Stimulated activated CD4-positive, alpha-beta T cell treated with anti-CD3 and anti-CD28 coated beads, TNF-alpha, amount 100 ng/mL, for 24 hours (primary cell): ENCODE measurements at places on chromosomes 7 and 10.

GRCh38 chr7:136847858-136848257 is 20.6 kb upstream of the CHRM2 start:
- DNase-seq = no peak

GRCh38 chr7:67484244-67484751 is 487.7 kb downstream of the TYW1 start:
- no peak for DNase-seq

- no peak for DNase-seq
Measured at GRCh38 chr7:139094030-139094429, 15.5 kb downstream of the ZC3HAV1 start.

- DNase-seq = peak; percentile 25
Measured at GRCh38 chr7:114916261-114916892, 5.5 kb upstream of the MDFIC start.

GRCh38 chr7:141950806-141951205 is 4.0 kb upstream of the CLEC5A start:
- DNase-seq = no peak

DNA sequence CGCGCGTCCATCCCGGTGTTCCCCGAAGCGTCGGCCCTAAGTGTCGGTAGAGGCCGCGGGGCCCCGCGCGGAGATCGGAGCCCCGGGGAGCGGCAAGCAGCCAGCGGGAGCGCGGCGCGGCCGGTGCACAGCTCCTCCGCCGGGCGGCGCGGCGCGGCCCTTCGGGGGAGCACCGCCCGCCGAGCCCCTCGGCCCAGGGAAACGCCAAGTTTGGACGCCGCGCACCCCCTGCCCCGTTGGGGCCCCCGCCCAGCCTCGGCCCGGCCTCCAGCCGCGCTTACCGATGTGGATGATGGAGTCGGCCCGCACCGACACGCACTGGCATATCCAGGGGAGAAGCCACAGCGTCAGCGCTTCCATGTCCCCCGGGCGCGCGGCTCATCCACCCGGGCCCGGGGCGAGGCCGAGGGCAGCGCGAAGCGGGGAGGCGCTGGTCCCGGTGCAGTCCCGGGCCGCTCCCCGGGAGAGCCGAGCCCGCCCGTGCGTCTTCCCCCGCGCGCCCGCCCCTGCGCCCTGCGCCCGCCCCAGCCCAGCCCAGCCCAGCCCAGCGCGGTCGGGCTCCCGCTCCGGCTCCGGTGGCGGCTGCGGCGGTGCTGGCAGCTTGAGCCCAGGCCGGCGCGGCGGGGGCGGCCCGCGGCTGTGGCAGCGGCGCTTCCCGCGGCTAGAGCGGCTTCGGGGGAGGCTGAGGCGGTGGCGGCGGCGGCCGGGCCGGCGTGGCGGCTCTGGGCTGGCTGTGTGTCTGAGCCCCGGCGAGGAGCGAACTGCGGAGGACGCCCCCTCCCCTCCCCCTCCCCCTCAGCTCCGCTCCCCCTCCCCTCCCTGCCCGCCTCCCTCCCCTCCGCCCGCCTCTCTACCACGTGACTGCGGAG is at the start of gene GRID1:
GRID1 (minus strand) TSS at position 763 of the 869 bp plus-strand sequence.
- DNase-seq = no peak

DNA sequence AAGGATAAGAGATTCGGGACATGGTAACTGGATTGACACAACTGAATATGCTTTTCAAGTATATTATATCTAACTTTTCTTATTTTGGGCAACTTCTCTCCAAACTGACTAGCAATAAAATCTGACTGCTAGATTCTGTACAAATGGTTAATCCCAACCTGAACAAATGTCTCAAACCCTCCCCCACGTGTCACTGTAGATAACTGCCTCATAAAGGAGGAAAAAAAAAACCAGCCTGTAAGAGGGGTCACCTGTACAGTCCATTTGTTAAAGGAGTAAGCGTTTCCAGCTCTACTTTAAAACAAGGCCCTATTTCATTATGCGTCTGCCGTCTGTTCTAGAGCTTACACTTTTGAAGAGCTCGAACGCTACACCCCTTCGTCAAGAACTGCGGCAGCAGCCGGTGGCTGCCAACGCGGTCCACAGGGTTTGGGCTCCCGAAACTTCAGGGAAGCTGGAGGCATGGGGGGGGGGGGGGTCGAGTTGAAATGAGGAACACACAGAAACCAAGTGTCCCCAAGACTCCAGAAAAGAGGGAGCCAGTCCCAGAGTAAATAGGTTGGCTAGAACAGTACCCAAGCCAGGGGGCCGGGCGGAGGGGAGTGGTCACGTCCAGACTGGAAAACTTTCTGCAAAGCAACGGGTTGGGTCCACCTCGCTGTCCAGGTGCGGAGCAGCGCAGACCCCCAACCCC is 492 bp downstream of the COG5 start:
- no peak for DNase-seq

- no peak for DNase-seq
Measured at GRCh38 chr10:1107679-1108078, 51.5 kb downstream of the WDR37 start.

GRCh38 chr7:101950450-101951119 is 133.2 kb downstream of the CUX1 start:
- no peak for DNase-seq

DNA sequence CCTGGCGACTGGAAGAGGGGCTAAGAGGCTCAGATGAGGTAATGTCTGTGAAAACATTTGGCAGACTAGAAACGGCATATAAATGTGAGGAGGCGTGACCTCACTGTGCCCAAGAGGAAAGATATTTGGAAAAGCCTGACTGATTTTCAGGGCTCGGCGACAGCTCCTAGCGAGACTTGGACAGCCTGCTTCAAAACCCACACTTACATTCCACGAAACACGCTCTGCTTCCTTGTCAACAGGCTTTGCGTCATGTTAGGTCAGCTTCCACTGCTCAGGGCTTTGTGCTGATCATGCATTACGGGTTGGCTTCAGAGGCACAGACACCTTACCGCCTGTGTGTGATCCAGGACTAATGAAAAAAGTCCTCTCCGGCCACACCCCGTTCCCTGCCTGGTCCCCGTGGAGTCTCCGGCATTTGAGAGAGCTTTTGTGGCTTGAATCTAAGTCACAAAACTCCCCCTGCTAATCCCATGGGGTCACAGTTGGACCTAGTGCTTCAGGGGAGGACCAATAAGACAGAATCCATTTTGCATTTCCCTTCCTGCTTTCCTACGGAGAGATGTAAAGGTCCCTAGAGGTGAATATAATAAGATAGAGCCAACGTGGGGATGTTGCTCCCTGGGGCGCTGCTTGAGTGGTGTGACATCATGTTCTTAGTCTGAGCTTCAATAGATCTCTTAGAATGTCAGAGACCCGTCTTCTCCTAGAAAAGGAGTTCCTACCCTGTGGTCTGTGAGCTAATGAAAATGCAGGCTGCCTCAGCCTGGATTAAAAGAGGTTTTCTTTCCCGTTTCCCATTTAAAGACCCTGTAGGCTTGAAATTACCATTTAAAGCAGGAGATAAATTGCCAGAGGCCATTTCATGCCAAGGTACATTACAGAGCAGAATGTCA is 25.5 kb downstream of the FGFBP3 start:
- no peak for DNase-seq

GRCh38 chr10:86335831-86336230 is 30.8 kb downstream of the GRID1 start:
- DNase-seq = no peak

DNA sequence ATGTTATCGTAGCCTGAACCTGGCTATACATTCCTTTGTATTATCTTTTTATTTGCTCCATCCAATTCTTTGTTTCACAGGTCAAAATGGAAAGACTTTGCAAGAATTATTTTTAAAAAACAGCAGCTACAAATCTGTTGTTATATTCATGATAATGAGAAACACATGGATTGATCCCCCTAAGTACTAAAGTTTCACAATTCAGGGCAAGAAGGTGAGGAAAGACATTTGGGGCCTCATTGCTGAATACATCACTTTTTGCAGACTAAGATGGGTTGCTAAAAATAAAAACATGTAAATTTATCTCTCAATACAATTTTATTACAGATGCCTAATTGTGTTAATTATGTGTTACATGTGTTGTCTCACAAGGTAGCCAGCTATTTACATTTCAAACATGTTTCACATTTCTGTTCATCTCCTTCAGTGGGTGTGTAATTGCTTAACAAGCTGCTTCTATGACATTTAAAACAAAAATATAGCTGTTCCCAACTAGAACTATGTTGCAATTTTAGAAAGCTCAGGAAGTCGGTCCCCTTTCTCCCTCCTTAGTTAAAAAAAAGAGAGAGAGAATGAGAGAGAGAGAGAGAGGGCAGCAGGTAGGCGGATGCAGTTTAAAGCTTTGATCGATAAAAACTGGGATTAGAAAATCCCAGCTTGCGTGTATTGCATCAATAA is 606.3 kb upstream of the FZD8 start:
- DNase-seq = no peak

DNA sequence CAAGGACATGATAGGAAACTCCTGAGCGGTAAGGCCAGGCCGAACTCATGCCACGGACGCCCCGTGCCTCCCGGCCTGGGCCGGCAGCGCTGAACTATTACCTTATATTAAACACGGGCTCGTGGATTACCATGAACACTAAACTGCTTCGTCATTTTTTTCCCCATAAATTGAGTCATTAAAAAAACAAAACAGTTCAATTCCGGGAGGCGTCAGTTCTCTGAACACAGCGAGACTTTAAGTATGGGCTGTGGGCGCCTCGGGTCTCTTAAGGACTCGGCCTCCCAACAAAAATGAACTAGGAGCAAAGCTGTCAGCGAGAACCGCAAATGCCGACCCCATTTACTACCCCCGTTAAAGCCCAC is 519 bp downstream of the PITRM1 start:
- DNase-seq = peak; percentile 21

GRCh38 chr10:92575961-92576360 is 2.1 kb upstream of the IDE start:
- DNase-seq = no peak

DNA sequence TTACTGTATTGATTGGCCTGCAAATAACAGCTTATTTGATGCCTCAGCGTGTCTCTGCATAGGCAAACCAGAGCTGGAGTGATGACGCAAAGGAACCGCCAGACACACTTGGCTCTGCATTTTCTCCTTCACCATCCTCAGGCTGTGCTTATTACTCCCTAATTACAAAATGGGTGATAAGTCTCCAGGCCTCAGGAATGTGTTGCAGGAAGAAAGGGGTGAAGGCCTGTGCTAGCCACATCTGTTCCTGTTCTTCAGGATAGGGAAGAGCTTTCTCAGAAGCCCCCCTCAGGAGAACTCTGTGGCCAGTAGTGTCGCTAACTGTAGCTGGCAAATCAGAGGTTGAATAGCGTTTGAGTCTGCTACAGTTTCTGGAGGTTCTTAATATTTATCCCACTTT is 5.1 kb downstream of the TDRD1 start:
- DNase-seq = no peak

DNA sequence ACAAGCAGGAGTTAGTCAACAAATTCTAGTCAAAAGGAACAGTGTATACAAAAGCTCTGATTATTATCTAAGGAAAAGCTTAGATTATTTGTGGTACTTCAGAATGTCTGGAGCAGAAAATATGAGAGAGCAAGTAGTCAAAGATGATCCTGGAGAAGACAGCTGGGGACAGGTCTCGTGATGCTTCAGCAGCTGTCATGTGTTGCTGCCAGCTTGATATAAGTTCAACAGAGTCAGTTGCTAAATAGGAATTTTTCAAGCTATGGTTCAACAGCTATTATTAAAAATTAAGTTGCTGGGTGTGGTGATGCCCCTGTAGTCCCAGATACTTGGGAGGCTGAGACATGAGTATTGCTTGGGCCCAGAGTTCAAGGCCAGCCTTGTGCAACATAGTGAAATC is 240.0 kb upstream of the RHOBTB1 start:
- no peak for DNase-seq

GRCh38 chr7:136452949-136453348 is 415.5 kb upstream of the CHRM2 start:
- no peak for DNase-seq

DNA sequence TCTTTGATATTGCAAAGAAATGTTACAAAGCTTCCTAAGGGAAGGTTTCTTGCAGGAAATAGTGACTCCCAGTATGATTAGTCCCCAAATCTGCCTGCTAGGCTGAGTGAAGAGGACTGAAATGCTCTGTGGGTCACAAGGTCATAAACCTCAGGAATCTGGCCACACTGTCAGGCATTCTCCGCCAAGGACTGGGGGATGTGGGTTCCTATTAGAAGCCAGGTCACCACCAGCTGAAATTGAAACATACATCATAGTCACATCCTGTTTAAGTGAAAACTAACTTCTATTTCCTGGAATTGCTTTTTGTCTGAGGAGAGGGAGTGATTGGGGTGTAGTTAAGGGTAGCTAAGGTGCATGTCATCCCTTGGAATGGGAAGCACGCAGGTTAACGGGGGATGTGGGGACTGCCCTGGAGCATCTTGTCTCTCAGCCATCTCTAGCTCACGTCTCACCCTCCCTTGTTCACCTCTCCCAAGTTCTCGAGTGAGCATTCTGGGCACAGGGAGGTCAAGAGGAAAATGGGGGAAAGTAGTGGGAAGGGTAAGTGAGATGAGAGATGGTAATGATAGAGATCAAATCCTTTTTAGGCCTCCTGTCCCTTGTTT is 12.0 kb upstream of the GSAP start:
- no peak for DNase-seq

DNA sequence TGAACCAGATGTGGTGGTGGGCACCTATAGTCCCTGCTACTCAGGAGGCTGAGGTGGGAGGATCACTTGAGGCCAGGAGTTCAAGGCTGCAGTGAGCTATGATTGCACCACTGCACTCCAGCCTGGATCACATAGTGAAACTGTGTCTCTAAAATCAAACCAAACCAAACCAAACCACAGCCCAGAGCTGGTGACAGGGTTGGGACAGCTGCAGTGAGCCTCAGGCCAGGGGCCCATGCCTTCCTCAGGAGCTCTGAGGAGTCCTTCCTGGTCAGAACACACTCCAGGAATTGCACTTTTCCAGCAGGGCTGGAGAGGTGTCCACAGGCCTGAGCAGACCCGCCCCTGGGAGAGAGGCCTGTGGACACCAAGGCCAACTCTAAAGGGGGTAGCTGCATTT is 32.5 kb upstream of the OCM2 start:
- no peak for DNase-seq

- DNase-seq = no peak
Measured at GRCh38 chr10:78831461-78831860, 237.3 kb upstream of the ZMIZ1 start.

- no peak for DNase-seq
Measured at GRCh38 chr7:121994625-121995410, 121.9 kb downstream of the PTPRZ1 start.

- DNase-seq = no peak
Measured at GRCh38 chr7:135102372-135102771, 45.5 kb upstream of the TMEM140 start.

GRCh38 chr10:12186323-12186722 is 9.4 kb downstream of the NUDT5 start:
- DNase-seq = peak; percentile 24
